ENCODE measurements at places on chromosomes 13 and 19.
A peak's percentile ranks its signal among the peaks of the same experiment; 100 is the strongest.

GRCh38 chr13:93466502-93467036, 240.0 kb downstream of the GPC6 start:
- no peak for DNase-seq

DNA sequence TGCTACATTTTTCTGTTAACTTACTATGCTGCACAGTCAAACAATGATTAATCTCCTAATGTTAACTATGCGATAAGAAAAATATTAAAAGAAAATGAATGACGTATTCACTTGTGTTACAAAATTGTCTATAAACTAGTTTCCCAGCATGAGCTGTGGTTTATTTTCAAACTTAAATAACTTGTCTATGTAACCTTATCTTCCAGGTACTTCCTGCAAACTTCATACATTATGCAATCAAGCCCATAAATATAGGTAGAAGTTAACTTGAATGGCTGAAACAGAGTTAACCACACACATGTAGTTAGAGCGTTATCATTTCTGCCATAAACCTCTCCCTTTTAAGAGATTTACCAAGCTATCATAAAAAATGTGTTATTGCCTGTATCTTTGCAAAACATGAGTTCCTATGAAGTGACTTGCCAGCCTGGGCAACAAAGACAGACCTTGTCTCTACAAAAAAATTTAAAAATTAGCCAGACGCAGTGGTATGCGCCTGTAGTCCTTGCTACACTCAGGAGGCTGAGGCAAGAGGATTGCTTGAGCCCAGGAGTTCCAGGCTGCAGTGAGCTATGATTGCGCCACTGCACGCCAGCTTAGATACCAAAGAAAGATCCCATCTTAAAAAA, 17.7 kb upstream of the KLF5 start:
- no peak for DNase-seq

- no peak for DNase-seq
Measured at GRCh38 chr13:49569993-49570689, 15.2 kb downstream of the RCBTB1 start.

- no peak for DNase-seq
Measured at GRCh38 chr13:112981451-112981850, 12.4 kb downstream of the MCF2L start.

GRCh38 chr13:71879129-71879535, 12.1 kb upstream of the DACH1 start:
- DNase-seq, result peak; percentile 74

DNA sequence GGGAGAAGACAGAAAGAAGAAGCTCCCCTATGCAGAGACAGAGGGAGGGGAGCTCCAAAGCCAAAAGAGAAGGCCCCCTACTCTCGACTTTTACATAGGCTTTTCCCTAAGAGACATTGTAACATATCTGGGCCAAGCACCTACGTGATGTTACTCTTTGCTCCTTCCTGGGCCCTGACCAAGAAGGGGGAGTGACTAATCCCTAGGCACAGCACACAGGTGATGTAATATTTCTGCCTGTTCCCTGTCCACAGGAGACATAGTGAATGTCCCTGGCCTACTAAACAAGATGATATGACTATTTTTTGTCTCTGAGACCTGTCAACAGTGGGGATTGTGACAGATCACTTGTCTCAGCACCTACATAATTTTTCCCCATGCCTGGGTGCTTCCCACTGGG, 15.9 kb upstream of the ZNF254 start:
- no peak for DNase-seq

- no peak for DNase-seq
Measured at GRCh38 chr19:47854459-47854858, 4.6 kb upstream of the TPRX2 start.

DNA sequence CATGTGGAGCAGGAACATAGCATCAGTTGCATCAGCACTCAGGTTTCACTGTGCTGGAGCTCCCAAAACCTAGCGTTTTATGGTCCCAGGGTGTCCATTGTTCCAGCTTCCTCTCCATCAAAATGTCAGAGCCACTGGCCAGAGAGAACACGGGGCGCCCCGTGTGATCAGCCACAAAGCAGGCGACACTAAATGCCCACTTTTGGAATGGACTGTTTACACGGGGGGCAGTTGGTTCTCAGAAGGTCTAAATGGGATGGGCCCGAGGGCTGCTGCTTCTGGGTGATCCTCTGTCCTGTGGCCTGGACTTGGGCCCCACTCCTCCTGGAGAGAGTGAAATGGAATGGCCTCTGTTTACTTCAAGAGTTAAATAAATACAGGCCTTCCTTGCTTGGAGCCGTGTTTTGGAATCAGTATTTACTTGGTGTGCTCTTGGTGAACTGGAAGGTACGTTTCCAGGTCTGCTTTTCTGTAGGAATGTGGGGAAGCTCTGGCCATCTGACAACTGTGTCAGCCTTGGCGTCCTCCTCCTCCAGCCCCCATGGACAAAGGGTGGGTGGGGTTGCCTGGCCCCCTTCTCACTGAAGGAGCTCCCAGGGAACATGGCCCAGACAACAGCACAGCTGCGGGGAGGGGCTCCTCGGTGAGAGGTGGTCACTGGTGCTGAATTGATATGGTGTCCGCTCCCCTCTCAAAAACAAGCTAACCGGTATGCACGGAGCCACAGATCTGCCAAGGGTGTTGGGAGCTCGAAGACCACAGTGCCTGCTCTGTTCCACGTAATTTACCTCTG, 16.1 kb upstream of the MCF2L start:
- no peak for DNase-seq

- DNase-seq, result no peak
Measured at GRCh38 chr19:47272448-47273312, 2.0 kb upstream of the INAFM1 start.

DNA sequence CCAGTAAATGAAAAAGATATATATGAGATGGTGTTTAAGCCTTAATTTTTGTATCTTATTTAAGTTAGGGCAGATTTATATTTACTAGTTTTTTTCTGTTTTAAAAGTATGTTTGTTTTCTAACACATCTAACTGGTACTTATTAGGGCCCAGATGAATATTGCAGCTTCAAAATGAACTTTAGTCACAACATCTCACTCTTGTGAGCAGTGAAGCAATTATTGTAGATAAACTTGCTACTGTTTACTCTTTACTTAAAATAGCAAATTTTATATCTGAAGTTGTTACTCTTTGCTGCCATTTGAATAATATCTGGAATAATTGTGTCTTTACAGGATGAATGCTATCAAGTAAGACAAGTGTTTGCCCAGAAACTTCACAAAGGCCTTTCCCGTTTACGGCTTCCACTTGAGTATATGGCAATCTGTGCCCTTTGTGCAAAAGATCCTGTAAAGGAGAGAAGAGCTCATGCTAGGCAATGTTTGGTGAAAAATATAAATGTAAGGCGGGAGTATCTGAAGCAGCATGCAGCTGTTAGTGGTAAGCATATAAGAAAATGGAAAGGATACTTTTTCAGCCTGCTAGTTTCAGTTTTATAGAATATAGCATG, 166.8 kb downstream of the PDS5B start:
- DNase-seq, result no peak

DNA sequence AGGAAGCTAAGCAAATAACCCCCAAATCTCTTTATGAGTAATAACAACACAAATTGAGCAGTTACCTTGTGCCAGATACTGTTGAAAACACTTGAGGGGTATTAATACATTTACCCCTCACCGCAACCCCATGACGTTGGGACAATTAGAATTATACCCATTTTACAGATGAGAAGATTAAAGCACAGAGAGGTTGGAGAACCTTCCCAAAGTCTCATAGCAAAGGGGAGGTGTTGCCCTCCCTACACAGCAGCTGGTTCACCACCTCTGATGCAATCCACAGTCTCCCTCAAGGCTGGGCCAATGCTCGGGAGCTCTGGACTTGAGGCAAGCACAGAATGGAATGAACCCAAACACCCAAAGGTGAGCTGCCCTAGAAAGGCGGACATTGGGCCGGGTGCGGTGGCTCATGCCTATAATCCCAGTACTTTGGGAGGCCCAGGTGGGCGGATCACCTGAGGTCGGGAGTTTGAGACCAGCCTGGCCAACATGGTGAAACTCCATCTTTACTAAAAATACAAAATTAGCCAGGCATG, 3.9 kb upstream of the CCNE1 start:
- no peak for DNase-seq

GRCh38 chr13:46166224-46166584, 15.8 kb downstream of the LCP1 start:
- no peak for DNase-seq

DNA sequence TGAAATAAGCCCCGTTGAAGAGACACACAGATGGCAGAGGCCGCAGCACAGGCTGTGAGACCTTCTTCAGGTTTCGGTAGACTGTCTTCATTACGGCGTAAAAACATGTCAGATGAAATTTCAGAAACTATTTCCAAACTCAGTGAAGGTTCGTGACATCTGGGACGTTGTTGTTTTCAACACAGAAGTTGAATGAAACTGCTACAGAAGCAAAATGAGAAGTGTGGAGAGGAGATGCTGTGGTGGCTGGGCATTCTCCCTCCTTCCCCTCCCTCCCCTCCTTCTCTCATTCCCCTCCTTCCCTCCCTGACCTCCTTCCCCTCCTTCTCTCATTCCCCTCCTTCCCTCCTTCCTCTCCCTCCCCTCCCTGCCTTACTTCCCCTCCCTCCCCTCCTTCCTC, 113.6 kb downstream of the ATP11A start:
- no peak for DNase-seq

DNA sequence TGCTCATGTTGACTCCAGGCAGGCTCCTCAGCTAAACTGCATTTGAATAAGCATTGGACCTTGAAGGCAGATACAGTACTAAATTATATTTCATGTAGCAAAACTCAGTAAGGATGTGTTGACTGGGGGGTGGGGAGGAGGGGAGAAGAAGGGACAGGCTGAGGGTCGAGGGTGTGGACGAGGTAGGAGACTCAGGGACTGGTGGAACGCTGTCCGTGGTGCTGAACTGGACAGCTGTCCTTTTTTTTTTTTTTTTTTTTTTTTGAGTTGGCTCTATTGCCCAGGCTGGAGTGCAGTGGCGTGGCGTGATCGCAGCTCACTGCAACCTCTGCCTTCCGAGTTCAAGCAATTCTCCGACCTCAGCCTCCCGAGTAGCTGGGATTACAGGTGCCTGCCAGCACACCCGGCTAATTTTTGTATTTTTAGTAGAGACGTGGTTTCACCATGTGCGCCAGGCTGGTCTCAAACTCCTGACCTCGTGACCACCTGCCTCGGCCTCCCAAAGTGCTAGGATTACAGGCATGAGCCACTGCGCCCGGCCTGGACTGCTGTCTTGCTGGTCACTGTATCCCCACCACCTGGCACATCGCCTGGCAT, 33.2 kb upstream of the CASP14 start:
- no peak for DNase-seq

DNA sequence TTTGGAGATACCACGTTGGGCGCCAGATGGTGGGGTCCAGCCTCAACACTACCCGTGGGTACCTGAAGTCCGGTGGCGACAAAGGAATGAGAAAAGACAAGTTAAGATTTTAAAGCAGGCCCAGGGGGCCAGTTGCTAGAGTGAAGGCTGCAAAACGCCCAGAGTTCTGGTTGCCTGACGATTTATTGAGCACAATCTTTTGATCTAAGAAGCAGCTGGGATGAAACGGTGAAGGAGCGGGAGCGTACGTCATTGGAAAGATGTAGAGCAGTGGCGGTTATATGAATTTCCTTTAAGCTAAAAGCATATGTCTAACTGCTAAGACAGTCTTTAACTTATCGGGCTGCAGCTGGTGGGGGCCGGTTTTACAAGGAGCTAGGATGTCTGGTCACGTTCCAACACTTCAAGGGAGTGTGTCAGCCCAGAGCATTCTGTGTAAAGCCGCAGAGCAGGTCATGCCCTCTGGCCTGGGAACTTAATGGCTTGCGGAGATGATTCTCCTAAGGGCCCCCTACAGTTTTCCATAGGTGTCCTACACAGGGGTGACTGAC, 28.9 kb upstream of the EVI5L start:
- DNase-seq, result no peak

GRCh38 chr13:29753618-29754472, 96.6 kb downstream of the UBL3 start:
- no peak for DNase-seq

- no peak for DNase-seq
Measured at GRCh38 chr19:17680230-17680722, 7.9 kb downstream of the UNC13A start.

DNA sequence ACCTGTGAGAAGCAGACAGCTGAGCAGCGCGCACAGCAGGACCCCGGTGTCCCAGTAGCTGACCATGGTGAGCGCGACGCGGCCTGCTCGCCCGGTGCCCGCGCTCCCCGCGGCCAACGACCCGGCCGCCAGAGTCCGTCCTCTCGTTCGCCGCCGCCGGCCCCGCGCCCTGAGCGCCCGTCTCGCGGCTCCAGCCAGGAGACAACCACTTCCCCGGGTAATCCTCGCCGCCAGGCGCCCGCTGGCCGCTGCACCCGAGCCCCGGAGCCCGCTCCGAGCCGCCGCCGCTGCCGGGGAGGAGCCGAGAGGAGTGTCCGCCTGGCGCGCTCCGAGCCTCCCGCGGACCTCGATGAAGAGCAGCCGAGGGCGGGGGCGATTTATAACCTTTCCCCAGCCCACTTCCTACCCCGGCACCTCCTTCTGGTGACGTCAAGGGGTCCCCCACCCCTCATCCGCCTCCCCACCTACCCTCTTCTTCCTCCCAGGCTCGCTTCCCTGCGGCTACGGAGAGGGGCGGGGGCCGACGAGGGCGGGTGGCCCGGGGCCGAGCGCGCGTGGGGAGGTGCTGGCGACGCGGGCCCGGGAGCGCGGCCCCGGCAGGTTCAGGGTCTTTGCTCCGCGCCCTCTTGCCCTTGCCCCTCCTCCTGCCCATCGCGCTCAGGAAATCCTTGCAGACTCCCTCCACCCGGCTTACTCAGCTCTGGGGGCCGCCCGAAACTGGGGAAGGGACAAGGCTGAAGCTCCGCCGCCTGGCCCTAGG, at the start of gene FLT1:
FLT1 (minus strand) TSS at position 351 of the 760 bp plus-strand sequence; CDS start at position 66, 285 bp downstream.
- DNase-seq, result peak; percentile 56

- DNase-seq, result peak; percentile 51
Measured at GRCh38 chr19:39341129-39341718, 997 bp upstream of the SAMD4B start.

GRCh38 chr19:28140201-28140600, 1072.8 kb downstream of the UQCRFS1 start:
- DNase-seq, result no peak

GRCh38 chr13:71880753-71881541, 13.9 kb upstream of the DACH1 start:
- no peak for DNase-seq

- DNase-seq, result no peak
Measured at GRCh38 chr13:101384929-101385328, 31.4 kb downstream of the NALCN start.

DNA sequence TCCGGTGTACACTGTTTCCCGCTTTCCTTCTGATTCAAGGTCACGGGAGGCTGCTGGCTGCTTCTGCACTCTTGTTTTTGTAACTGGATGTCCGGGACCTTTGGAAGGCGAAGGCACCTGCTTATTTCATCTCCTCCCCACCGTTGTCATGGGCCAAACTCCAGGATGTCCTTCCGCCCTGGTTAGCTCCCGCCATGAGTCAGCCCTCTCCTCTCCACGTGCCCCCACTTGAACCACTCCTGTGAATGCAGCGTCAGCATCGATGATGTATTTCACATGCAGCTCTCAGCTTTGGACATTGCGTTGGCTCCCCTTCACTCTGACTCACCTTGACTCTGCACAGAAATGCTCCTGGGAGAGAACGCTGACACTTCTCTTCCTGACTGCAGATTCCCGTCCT, 5.5 kb upstream of the GALP start:
- no peak for DNase-seq

- DNase-seq, result no peak
Measured at GRCh38 chr13:48637601-48638000, 16.1 kb upstream of the CYSLTR2 start.

Data from thymus (tissue), 14 donors.